ENCODE measurements at places on chromosomes 7 and 10.

DNA sequence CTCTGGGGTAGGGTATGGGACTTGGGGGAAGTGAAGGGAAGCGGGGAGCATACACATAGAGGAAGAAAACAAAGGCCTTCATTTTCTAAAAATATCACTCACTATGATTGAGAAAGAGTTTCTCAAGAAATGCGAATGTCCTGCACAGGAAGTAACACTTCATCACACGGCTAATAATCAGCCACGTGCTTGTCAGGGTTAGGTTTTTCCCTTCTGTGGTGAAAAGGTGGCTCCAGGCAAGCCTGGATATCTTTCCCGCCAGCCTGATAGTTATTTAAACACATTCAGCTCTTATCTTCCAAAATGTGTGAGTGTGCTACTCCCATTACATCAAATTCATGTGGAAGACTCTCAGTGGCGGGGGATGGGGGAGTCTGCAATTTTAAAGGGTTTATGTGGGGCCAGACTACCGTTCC lies 166.4 kb upstream of the ADO start:
- no peak for DNase-seq

DNA sequence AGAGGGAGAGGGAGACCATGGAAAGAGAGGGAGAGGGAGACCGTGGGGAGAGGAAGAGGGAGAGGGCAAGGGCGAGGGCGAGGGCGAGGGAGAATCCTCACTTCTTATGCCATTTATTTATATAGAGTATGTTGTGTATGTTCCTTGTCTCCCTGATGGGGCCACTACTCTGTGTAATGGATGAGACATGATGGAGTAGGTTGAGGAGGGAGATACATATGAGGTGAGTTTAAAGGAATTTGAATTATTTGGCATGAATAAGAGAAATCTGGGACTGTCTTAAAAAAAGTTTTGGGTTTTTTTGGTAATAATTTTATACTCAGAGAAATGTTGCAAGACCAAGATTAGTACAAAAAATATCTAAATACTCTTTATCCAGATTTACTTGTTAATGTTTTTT lies 20.1 kb downstream of the CCSER2 start:
- no peak for DNase-seq

DNA sequence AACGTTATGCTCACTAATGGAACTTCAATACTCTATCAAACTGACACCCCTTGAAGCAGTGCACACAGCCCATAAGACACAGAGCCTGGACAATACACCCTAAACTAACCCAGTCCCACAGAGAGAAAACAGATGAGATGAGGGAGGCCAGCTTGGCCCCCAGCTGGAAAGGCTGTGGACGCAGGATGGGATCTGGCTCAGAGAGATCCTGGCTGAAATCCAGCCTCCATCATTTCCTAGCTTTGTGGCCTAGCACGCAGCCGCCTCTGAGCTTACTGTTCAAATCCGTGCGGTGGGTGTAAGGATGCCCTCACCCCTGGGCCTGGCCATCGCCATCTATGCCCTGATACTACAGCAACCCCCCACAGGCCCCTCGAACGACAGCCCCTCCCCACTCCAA lies 32.7 kb downstream of the SNX8 start:
- no peak for DNase-seq

DNA sequence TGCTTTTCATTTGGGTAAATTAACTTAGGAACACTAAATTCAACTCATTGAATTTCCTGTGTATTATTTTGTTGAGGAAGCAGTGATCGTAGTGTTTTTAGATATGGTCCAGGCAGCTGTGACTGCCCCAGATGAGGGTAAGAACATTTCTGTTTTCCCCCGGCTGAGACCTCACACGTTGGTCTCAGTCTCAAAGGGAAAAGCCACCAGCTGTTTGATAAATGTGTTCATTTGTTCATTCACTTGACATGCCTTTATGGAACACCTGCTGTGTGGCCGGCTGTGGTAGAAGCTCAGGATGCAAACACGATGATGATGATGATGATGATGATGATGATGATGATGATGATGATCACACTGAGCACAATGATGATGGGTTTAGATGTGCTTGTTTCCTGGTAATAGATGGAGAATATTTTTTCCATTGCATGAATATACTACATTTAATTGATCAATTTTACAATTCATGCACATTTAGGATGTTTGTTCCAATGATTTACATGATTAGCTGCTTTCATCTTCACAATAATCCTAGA lies 125.6 kb upstream of the ZNF32 start:
- DNase-seq = no peak

DNA sequence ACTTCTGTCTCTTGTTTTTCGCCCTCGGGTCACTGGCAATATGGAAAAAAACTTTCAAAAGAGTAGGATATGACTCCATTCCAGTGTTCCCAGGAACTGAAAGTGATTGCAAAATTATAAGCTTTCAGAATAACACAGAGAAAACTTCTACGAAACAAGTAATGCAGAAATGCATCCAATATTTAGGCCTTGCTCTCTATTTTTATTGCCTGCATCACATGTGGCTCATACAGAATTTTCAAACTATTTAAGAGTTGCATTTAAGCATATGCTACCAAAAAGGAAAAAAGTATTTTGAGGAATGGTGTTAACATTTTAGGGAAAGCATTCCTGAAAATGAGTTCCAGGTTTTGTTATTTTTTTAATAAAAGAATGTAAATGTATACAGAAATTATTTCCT lies 228.0 kb downstream of the CACNB2 start:
- DNase-seq = no peak

DNA sequence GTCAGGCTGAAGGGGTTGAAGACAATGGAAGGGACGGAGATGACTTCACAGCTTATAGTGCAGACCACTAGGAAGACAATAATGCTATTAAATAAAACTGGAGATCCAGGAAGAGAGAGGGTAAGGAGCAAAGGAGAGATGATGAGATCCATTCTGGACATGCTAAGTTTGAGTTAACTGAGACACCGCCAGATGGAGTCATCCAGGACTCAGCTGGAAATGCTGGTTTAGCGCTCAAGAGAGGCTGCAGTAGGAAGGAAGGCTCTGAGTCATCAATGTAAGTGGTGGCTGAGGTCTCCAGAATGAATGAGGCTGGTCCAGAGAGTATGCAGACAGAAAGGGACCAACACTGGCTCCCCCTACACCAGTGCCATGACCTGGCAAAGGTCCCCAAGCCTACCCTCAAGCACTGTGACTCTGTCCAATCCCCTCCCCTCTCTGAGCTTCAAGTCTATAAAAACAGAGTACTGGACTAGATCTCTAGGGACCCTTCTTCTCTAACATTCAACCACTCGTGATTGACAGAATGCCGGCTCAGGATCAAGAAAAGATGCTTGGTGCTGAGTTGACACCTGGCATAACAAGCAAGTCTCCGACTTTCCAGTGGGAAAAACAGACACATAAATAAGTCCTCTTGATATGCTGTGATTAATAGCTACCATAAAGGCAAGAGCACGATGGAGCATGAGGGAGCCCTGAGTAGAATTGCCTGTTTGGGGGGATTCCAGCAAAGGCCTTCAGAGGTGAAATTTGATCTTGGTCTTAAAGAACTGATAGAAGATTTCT lies 8.9 kb downstream of the GFRA1 start:
- no peak for DNase-seq

DNA sequence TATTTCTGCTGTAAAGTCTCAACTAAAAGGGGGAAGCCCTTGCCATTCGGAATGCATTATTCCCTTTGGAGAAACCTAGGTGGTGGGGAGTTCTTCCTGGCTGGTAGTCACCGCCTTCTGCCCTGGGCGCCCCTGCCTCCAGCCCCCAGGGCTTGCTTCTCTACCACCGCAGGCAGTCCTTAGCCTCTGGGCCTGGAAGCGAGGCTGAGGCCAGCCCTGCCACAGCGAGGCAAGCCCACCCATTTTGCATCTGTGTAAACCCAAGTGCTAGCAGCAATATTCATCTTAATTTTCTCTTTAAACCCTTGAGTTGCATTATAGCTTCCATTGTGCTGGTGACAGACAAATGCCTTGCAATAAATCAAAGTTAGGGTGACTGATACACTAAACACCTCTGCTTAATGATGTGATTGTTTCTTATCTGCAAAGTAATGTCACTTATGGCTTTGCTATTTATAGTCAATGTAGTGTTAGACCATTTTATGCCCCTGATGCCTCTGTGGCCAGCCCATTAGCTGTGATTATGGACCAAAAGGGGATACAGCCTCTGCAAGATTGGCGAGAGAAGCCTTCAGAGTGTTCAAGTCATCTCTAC lies 26.2 kb upstream of the MGMT start:
- DNase-seq = no peak

GRCh38 chr10:78448994-78449418 lies 415.3 kb downstream of the RPS24 start:
- DNase-seq = no peak

- no peak for DNase-seq
These were observed 129.2 kb downstream of the CD36 start for GRCh38 chr7:80767654-80768053.

GRCh38 chr7:121531175-121532070 lies 135.3 kb upstream of the FAM3C start:
- DNase-seq = no peak

DNA sequence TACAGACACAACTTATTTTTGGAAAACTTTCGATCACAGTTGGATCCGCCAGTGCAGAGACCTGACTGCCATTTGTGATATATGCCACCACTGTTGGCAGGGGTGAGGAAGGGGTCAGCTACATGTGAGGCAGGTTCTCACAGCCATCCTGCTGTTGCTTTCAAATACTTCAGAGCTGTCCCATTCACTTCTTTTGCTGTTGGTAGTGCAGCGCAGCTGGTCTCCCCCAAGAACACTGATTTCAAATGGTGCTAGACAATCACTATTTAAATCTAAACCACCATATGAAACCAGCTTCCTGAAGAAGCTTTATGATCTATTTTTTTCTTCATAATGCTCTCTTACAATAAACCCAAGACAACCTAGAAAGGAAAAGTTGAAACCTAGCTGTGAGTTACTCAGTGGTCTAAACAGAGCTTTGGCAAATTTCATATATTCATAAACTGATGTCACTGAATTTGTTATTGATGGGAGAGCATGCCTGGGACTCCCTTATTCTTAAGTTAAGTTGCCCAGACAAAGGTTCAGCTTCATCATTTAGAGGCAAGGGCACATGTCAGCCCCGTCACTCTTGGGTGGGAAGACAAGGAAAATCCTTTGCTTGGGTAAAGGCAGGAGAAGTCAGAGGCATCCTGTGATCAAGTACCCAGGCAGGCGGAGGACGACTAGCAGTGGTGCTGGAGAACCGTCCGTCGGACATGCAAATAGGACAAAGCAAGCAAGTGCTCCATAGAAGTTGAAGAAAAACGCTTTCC lies 143.4 kb upstream of the KLF14 start:
- DNase-seq = no peak
